Brain (organoid and tissue), 16 donors: ENCODE measurements at places on chromosomes 5 and 9.

- DNase-seq: no peak
Observed at GRCh38 chr5:52725065-52725746, 62.5 kb upstream of the ITGA1 start.

- DNase-seq: peak; percentile 70
Observed at GRCh38 chr9:109012009-109012875, 1.1 kb downstream of the CTNNAL1 start.

DNA sequence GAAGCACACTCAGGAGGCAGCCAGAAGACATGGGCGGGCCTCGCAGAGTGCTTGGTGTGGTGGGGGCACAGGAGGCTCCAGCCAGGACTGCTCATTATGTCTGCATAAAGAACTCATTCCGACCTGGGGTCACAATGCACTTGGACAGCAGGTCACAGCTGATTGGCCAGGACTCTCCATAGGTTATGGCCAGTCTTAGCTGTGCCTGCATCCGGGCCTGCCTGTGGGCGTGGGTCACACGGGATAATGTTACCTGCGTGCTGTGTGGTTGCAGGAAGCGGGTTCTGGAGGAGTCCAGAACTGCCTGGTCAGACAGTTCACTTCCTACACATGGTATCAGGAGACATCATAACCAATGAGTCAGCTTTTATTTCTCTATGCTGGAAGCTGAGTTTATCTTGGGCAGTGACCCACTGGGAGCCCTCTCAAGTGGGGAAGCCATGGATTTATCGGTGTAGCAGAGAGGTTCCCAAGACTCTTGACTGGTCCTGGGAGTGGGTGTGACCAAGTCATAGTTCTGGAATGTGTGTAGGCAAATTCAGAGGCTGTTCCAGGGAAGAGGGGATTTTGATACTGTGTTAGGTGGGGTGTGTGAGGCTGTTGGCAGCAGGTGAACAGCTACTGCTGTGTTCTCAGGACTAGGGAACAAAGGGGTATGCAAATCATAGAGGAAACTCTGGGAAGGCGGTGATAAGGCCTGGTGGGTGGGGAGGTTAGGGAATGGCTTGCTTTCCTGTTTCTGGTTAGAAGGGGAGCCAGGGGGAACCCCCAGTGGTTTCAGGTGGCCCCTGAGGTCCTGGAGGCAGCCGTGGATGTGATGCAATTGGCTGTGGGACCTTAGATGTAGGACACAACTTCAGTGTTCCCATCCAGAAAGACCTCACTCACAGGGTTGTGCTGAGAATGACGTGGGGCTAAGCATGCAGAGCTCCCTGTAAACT lies 51.3 kb downstream of the ARHGEF37 start:
- DNase-seq: no peak

- no peak for DNase-seq
Observed at GRCh38 chr9:28718226-28718625, 1144.9 kb upstream of the C9orf72 start.

DNA sequence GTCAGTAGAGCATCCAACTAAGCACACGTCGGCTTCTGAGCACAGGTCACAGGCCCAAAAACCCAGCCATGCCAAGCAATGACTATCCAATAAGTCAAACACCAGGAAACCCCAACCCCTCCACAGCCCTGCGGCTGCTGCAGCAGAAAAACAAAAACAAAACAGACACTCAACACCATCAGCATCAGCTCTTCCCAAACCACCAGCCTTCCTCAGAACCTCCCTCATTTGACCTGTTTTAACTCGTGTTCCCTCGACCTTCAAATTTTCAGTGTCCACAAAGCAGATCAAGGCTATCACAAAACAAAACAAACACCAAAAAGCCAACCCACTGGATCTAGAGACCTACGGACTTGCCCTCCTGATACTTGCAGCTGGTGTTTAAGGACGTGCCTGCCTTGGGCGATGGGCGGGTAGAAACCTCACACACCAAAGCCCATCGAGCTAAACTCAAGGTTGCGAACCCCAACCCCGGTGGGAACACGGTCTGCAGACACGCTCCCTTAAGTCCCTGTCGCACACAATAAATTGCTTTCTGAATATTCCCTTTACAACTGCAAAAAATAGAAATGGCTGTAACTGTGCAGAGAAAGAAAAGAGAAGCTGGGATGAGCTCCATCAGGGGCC lies 247.1 kb upstream of the ANKRD55 start:
- DNase-seq: no peak

DNA sequence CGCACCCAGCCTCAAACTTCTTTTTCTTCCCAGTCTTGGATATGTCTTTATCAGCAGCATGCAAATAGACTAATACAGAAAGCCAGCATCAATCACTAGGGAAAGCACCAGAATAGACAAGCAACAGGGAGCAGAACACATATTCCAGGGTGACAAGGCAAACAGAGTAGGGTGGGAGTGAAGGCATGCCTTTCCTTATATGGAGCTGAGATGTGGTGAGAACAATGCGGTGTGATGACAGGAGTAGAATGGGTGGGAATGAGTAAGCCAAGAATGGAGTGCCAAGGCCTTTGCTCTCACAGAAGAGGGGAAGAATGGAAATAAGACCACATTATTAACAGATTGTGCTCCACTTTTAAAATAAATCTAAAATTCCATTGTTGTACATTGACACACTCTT lies 115.6 kb downstream of the CETN3 start:
- no peak for DNase-seq

DNA sequence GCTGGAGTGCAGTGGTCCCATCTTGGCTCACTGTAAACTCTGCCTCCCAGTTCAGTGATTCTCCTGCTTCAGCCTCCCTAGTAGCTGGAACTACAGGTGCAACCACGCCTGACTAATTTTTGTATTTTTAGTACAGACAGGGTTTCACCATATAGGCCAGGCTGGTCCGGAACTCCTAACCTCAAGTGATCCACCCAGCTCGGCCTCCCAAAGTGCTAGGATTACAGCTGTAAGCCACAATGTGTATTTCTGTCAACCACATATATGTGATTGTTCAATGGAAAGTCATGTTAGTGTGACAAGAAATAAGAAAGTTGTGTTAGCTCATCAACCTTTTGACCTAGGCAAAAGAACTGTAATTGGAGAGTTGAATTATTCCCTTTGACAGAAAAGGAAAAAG lies 677.1 kb upstream of the CHD1 start:
- no peak for DNase-seq

GRCh38 chr5:158430798-158431167 lies 571.8 kb upstream of the CLINT1 start:
- DNase-seq: no peak

DNA sequence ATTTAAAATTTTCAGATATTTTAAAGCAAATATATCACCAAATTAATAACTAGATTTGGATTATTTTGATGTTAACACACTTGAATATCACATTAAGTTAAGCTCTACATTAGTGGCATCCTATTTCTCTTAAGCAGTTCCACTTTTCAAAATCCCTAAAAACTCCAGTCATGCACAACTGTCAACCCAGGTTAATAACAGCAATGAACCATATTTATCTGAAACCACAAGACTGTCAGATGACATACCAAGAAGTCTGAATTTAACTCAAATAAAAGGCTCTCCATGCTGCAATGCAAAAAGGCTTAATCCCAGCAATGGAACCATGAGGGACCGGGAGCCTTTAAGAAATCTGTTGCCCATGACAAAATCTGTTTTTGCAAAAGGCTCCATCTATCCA lies 27.5 kb downstream of the FNIP1 start:
- no peak for DNase-seq

DNA sequence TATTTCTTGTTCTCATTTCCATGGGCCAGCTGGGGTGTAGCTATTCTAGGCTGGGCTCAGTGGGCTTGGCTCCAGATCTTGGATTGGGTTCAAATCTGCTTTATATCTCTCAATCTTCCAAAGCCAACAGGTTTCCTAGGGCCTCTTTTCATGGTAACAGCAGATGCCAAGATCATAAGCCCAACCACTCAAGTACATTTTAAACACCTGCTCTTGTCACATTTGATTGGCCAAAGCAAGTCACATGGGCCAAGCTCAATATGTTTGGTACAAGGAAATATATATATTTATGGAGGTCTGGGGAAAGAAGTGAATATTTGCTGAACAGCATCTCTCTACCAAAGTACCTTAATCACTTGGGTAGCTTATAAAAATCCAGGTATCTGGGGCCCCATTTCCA lies 49.5 kb downstream of the MRRF start:
- DNase-seq: no peak

DNA sequence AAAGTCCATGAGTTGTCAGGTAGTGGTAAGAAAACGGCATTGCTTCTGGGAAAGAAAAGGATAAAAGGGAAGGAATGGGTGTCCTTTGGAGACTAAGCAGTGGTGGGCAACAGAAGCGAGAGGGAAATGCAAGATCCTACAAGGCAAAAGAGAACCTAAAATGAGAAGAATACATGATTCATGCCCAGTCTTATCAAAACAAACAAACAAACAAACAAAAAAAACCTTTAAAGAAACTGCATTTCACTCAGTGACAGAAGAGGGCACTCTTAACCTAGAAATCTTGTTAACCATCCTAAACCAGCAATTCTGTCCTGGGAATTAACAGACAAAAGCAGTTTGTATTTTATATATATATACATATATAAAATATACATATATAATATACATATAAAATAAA lies 88.5 kb downstream of the SUSD1 start:
- peak; percentile 64 for DNase-seq

- no peak for DNase-seq
Observed at GRCh38 chr5:159181152-159181551, 28.2 kb downstream of the RNF145 start.

DNA sequence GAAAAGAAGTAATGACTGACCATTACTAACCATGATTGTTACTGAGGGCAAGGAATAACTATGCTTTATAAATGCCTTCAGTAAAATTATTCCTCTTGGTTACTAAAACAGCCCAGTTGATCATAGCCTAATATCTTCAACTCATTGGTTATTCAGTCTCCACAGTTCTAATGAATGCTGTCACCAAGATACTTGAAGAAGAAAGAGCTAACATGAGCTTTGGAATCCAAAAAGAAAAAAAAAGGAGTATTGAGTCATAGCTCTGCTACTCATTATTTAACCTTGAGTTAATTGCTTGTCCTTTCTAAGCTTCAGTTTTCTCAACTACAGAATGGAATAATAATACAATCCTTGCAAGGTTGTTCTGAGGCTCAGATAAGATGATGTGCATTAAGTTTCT lies 187.7 kb downstream of the BRINP1 start:
- no peak for DNase-seq

- no peak for DNase-seq
Observed at GRCh38 chr9:18459962-18460584, 13.9 kb upstream of the ADAMTSL1 start.

DNA sequence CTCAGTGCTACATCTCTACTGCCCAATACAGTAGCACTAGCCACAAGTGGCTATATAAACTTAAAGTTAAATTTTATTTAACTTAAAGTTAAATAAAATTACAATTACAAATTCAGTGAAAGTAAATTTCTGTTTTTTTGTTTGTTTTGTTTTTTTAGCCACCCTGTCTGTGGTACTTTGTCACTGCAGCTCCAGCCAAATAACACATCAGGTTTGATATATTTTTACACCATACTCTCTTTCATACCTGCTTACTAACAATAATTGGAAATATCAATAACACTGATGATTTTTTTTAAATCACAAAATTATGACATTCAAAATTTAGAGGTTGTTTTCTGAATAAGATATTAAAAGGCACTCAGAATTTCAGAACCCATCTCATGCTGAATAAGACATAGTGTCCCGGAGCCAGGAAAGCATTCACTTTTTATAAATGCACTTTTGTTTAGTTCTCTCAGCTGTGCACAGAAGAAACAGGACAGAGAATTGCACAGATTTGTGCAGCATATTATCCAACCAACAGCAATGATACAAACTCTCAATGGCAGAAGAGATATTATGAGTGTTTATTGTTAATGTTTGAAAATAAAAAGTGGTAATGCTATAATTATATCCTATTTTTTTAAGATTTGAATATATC lies 92.6 kb downstream of the EDIL3 start:
- no peak for DNase-seq

GRCh38 chr5:30991462-30991861 lies 202.0 kb upstream of the CDH6 start:
- no peak for DNase-seq

DNA sequence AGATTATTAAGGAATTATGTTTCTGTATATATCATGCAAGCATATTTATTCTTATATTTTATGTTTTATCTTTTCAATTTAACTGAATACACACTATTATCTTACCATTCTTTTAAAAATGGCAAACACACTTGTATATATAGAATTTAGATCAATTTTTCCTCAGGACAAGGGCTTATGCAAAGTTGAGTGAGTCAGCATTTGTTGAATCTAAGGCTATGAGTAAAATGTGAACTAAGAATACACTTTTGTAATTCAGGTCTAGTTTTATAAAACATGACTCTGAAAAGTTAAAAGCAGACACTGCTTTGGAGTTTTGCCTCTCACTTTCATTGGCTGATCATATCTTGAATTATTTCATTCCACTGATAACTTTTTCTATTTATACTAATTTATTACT lies 127.8 kb downstream of the FOCAD start:
- DNase-seq: no peak

DNA sequence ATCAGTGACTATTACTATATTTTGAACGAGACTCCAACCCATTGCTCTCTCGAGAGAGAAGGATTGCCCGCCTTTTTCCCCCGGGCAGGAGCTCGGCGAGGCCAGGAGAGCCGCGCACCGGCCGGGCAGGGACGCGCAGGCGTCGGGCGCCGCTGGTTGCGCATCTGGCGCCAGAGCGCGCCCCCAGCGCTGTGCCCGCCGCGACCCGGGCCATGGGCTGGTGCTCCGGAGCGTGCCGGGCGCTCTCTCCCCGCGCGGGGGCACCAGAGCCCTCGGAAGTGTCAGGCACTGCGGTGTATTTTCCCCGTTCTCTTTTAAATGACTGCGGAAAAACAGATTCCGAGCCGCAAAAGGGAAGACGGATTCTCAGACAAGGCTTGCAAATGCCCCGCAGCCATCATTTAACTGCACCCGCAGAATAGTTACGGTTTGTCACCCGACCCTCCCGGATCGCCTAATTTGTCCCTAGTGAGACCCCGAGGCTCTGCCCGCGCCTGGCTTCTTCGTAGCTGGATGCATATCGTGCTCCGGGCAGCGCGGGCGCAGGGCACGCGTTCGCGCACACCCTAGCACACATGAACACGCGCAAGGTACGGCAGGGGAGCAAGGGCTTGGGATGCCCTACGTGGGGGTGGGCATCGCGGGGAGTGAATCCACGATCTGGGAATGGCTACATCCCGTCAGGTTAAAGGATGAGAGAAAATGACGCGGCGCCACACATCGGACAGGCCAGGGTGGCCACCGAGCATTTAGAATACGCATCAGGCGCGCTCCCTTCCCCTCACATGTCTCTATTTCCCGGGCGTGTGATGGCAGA lies 1.1 kb upstream of the NTRK2 start:
- peak; percentile 95 for DNase-seq

DNA sequence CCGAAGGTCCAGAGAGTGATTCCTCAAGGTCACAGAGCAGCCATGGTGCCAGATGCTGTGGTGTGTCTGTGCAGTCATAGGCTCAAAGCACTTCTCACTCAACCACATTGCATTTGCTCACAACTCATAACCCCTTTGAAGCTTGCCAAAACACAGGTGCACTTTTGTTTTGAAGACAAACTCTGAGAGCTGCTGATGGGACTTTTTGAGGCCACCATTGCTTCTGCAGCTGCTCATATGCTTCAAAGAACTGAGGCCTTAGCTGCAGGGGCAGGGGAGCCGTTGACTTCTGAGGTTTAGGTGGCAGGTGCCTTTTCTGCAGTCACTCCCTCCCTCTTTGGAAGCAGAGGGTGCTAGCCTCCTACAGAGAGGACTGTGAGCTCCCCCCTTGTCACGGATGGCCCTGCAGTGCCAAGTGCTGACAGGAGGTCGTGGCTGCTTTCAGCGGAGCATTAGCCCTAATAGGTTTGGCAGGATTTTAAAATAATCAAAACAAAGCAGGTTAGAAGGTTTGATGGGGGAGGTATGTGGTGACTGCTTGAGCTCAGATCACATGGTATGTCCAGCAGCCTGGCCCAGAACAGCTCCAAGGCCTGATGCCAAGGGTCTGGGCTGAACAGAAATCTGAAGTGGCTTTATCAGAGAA lies 232.1 kb downstream of the MAN2A1 start:
- DNase-seq: peak; percentile 22
